Endodermal cell (in vitro differentiated cells): ENCODE measurements at places on chromosomes 7 and 10.
A peak's percentile ranks its signal among the peaks of the same experiment; 100 is the strongest.

DNA sequence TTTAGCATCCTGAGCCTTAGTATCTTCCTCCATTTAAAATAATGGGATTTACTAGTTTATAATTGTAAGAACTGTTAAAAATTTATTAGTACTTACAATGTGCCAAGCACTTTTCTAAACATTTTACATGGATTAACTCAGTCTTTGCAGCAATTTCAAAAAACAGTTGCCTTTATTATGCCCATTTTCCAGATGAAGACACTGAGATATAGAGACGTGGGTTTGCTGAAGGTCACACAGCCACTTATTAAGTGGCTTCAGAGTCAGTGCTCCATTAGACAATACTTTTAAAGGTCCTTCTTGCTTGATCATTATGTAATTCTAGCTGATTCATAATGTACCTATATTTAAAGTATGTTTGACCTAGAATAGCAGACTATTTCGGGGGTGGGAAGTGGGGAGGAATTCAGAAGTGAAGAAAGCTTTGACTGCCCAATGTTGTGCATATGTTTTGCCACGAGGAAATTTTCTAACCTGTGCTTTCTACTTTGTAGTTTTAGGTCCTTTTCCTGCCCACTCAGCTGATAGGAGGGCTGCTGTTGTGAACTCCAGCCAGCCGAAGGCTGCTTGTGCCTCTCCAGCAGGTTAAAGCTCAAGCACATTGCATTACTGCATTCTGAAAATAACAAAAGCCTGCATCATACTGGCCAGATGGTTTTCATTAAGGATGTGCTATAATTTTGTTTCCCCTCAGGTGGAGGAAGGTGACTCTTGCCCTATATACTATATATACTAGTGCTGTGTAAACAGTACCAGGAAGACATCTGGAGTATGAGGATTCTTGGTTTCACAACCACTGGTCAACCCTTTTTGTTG is 4.3 kb downstream of the PLEKHA8 start:
- DNase-seq, result no peak

DNA sequence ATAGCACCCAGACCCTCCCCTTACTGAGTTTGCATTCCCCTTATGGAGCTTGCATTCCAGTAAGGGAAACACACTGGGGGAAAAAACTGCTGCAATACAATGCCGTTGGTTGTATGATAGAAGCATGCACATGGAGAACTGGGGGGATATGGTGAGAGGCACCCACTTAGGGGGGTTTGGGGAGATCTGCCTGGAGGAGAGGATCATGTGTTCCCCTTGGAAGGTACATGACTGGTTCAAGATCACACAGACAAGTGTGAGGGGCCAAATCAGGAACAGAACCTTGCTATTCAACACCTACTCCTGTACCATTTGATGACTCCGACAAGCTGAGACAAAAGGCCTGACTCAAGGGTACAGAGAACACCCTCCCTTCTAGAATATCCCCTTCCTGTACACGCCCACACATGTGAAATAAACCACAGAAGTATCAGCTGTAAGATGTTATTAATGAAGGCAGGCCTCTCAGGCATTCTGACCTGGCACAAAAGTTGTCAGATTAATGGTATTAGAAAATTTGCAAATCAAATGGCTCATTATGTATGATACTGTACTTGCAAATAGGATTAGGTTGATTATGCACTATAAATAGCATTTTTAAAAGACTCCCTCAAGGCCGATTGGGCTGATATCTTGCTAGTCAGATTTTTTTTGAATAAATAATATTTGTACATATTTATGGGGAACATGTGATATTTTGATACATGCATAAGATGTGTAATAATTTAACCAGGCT is 122.2 kb downstream of the NPY start:
- peak; percentile 57 for DNase-seq

- peak; percentile 80 for DNase-seq
These were observed 160.3 kb downstream of the SNX10 start for GRCh38 chr7:26451997-26452396.

- DNase-seq, result peak; percentile 65
These were observed at the start of gene FRMD4A for GRCh38 chr10:14330388-14331061. FRMD4A (minus strand) TSS chr10:14330924.

DNA sequence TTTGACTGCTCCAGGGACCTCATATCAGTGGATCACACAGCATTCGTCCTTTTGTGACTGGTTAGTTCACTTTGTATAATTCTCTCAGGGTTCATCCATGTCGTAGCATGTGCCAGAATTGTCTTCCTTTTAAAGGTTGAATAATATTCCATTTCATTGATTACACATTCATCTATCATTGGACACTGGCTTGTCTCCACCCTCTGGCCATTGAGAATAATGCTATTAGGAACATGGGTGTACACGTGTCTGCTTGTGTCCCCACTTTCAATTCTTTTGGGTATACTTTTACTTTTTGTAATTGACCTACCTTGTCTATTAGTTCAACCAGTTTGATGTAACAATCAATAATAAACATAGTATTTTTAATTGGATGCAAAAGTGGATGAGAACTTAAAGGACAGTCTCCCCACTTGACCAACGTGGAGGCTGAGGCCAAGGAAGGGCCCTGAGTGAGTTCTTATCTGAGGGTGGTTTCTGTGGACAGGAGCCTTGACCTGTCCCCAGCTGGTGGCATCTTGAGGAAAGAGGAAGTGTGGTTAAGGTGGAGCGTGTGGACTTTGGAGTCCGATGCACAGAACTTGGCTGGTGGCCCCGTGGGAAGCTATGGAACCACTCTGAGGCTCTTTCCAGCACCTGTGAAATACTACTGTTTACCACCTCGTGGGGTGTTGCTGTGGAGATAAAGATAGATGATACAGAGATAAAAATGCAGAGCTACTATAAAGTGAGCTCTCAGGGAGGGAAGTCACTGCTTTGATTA is 16.6 kb downstream of the WDFY4 start:
- DNase-seq, result peak; percentile 20

GRCh38 chr10:78330884-78331283 is 297.2 kb downstream of the RPS24 start:
- DNase-seq, result no peak

GRCh38 chr10:97724341-97724941 is 10.9 kb downstream of the MARVELD1 start:
- DNase-seq, result no peak

DNA sequence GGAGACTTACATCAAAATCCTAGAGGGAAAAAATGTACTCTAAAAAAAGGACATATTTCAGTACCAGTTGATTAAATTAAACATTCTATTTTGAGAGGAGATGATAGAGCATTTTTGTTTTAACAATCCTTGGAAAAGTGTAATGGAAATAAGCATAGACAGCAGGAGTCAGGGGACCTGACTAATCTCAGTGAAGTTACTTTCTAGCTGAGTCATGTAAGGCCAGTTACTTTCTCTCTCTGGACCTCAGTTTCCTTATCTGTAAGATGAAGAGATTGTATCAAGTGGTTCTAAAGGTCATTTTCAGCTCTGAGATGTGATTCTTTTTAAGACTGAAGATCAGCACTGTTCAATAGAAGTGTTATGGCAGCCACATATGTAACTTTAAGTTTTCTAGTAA is 44.1 kb downstream of the VTI1A start:
- DNase-seq, result no peak

DNA sequence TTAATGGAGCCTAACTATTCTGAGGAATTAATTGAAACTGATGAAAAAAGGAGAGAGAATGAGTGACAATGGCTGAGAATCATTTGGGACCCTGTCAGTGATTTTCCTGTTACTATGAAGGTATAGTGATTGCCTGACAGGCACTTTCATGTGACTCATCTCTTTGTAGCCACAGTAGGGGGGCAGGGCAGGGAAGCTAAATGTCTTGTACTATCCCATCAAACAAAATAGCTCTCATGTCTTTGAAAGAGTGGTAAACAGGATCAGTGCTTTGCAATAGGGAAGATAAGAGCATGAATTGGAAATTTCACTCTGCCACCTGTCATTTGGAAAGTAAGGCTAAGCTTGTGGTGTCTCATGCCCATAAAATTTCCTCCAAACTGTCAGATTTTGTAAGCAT is 94.5 kb upstream of the GSDME start:
- peak; percentile 72 for DNase-seq

DNA sequence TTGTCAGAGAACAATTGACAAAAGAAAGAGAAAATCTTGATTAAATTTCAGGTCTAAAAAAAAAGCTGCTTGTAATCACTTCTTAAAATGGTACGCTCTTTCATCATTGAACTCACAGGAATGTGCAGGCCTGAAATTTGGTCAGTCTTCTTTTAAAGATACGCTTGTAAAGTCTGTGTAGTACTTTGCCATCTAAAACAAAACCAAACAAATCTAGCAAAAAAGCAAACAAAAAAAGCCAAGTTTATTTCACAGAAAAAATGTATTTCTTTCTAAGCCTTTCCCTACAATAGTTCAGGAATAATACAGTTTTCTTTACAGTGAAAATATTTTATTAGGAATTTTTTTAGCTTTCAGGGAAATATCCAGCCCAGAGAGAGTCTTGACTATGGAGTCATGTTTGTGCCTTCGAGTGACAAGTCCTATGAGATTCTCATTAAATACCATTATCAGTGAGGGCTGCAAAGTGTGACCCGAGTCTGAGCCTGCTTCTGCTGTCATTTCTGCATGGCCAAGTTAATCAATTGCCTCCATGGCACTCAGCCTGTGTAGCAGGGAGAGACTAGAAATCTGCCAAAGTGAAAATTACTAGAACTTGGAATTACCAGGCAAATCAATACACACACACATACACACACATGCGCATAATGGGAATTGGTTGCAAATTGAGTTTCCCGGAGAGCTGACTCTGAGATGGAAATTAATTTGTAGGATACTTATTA is 172.6 kb downstream of the OTUD1 start:
- no peak for DNase-seq

GRCh38 chr7:138008588-138009349 is 6.9 kb upstream of the CREB3L2 start:
- DNase-seq, result peak; percentile 67

- DNase-seq, result no peak
These were observed 84.2 kb upstream of the STEAP1B start for GRCh38 chr7:22584179-22584578.

DNA sequence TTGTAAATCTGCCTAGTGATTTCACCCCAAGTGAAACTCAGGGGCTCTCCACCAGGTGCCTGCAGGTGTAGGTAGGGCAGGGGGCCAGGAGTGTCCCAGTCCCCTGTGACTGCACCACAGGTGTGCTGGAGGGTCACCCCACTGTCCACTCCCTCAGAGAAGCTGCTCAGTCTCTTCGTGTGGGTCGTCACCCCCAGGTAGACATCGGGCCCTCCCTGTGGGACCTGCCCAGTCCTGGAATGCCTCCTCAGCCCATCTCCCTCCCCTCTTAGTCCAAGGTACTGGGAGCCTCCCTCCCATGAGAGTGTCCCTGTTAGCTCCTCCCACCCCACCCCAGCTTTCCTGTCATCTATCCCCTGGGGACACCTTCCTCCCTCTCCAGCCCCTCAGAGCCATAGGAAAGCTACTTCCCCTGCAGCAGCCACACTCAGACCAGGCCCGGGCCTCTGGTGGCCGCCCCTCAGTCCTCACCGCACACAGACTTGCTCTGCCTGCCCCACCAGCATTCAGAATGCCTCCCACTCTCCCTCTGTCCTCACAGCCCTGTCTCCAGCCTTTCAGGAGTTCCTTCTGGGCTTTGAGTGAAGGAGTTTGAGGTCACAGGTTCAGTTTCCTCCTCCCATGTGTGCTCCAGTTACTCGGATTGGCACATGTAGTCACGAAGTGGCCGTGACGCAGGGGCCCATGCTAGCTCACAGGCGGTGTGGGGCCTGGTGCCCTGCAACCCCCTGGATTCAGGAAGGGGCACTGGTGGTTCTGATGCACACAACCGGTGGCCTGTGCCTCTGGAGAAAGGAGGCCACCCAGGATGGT is 5.1 kb downstream of the ALOX5 start:
- DNase-seq, result no peak

DNA sequence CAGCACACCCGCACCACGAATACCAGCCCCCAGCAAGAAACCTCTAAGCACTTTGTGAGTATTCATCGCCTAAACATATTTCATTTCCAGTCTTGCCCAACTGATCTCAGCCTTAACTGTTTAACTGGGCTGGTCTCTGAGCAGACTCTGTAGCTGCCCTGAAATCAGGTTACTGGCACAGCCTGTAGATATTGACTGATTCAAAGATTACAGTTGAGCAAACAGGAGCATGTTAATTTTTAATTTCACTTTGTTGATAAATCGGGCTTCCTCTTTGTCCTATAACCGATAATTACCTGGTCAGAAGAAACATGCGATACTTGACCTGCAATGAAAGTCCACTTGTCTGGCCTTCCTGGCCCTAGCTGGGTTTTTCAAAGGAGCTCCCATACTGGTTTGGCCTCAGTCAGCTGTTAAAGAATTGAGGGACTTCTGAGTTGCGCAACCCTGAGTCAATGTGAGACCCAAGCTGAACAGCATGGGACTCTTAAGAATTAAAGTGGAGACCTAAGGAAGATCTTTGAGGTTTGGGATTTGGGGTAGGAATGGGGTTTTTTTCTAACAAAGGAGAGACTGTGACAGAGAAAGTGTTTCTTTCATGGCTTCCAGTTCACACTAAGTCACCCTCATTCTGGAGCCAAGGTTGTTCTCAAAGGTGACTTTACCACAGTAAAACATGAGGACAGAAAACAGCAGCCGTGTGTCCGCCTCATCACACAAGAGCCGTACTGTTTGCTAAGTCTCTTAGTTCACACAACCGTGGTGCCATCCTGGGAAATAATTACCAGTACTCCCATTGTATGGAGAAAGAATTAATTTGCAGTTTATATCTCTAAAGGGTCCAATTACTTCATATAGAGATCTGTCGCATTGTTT is 75.9 kb downstream of the PPP1R3C start:
- DNase-seq, result no peak

DNA sequence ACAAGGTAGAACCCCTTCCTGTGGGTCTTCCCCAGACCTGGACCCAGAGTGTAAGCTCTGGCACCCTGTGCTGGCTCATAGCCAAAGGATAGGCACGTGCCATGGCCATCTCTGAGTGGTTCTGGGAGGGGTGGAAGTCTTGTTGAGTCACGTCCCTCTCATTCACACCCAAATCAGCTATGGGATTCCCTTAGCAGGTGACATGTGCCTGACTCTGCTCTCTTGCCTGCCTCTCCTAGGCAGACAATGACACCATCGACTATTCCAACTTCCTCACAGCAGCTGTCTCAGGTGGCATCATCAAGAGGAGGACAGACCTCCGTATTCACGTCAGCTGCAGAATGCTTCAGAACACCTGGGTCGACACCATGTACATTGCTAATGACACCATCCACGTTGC is 59.8 kb downstream of the C10orf120 start:
- no peak for DNase-seq
